ENCODE measurements at places on chromosomes 5 and 9.

GRCh38 chr9:28127101-28127500 is 553.8 kb upstream of the C9orf72 start:
- DNase-seq = no peak

DNA sequence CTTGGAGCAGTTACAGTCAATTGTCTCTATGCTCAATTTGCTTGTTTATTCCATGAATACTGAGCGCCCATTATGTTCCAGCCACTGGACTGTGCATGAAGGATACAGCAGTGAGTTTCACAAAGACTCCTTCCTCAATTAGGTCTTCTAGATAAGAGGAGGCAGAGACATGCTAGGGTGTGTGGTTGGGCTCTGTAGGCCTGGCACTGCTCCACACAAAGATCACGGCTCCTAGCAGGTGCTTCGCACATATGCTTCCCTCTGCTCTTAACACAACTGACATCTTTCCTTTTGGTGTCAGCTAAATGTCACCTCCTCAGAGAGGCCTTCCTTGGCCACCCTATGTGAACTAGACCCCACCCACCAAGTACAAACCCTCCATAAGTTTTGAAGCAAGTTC is 10.9 kb downstream of the IL12B start:
- DNase-seq = no peak

DNA sequence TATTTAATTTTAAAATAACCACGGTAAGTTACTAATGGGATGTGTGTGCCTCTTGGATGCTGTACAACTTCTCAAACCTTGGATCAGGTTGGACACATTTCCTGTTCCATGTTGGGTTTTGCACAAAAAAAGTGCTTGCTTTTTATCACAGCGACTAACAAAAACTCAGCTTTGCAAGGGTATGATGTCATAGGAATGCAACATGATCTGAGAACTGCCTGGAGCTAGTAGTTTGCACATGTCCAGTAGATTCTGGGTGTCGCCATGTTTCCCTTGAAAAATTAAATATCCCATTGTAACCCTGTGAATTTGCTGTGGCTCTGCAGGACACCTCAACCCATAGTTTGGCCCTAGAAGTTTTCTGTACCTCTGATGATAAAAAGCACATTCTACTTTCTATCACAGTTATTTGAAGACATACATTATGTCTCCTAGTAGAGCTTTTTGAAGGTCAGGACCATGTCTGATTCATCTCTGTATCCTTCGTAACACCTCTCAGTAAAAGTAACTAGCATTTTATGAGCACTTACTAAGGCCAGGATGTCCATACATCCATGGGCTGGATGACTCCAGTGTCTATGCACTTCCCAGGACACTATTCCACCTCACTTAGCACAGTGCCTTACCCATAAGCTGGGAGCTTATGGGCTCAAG is 11.5 kb upstream of the FRMPD1 start:
- no peak for DNase-seq

GRCh38 chr9:93230185-93230584 is 46.2 kb downstream of the WNK2 start:
- DNase-seq = no peak

DNA sequence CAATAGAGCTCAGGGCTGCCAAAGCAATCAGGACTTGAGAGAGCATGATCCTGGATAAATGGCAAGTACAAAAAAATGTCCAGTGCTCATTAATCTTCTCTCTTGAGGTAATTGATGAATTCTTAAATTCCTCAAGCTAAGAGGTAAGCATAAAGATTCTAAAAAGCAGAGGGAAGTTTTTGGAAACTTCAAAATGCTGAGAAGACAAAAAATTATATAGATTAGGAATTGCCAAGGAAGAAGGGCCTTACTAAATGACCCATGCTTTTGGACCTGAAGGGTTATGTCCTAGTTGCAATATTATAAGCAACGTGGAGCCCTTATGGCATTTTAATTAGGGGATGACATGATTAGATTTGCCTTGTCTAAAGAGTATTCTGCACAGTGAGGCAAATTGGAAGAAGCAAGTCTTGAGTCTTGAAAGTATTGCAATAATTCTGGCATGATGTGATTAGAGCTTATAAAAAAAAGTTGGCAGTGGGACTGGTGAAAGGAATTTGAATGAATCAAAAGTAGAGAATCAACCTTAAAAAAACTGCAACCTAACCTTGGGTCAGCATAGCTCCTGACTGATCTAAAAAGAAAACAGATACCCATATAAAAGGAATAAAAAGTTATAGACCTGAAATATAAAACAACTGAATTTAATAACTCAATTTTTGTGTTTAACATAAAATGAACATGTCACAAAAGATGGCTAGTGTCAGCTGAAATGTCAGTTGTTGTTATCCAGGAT is 323.8 kb upstream of the ARRDC3 start:
- DNase-seq = no peak

DNA sequence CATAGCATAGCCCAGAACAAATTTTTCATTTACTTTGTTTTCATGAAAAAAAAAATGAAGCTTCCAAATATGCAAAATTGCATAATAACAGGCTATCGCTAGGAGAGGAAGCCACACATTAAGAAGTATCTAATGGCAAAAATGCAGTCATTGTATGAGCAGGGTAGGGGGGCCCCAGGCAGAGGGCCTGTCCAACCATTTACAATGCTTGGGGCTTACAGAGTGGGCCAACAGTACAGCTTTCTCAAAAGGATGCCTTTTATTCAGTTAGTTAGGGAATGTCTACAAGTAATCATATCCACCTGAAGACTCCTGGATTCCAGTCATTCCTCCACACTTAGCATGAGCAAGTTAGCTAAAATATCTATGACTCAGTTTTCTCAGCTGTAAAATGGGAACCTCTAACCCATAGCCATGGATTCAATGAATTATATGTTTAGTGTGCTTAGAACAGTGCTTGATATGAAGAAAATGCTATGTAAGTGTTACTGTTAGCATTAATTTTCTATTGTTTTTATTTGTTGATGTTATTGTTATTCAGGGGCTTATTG is 117.7 kb downstream of the GAS1 start:
- no peak for DNase-seq

- no peak for DNase-seq
Measured at GRCh38 chr9:37029304-37029775, 4.7 kb downstream of the PAX5 start.

- DNase-seq = no peak
Measured at GRCh38 chr5:96492459-96493047, 59.5 kb upstream of the PCSK1 start.

- no peak for DNase-seq
Measured at GRCh38 chr5:55600497-55601203, 65.9 kb upstream of the PLPP1 start.

DNA sequence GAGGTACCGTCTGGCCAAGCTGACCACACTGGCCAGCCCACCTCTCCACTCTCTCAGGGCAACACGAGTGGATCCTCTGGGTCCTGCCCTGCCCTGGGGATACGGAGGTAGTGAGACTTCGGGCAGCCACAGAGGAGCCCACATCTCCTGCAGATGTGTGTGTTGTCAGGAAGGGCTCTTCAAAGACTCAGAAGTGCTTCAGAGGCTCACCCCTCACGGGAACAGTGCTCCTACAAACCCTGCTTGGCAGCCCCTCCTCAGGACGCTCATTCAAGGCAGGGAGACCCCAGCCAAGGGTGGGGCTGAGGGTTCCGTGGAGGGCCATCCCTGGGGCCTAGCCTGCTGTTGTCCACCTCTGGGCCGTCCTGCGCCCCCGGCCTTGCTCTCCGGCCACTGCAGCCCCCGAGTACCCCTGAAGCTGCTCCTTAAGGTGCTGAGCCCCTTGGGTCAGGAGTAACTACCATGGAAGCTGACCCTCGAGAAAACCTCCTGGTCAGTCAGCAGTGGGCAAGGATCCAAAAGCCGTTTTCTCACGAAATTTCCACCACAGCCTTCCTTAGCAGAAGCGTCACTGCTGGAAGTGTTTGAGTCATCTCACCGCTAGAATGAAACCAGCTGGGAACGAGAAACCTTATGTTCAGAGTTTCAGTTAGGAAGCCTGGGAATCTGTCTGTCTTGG is 23.2 kb upstream of the LRRC14B start:
- DNase-seq = no peak

- no peak for DNase-seq
Measured at GRCh38 chr9:69155341-69156030, 18.6 kb upstream of the TJP2 start.

DNA sequence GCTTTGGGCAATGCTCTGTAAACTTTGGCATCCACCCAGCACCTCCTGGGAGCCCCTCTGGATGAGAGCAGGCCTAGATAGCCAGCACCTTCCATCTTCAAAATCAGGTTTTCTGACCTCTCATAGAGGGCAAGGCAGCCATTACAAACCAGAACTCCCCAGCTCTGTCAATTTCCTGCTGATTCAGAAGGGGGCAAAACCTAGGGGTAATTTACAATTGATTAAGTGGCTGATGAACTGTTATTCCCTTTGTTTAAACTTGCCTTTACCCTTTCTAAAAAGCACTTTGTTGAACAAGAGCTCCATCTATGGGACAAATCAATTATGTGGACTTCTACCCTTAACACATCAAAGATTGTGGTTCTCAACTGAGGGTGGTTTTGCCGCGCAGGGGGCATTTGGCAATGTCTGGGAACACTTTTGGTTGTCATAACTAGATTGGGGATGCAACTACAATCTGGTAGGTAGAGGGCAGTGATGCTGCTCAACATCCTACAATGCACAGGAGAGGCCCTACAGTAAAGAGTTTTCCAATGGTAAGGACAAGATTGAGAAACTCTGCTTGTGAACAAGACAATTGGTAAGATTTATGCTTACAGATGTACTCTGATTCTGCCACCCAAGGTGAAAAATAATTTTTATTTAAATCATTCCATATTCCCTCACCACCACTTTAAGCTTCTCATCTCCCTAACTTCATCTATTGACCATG is 184.1 kb downstream of the MARCHF11 start:
- DNase-seq = no peak

- DNase-seq = no peak
Measured at GRCh38 chr9:108254236-108254635, 601.5 kb downstream of the ACTL7B start.

DNA sequence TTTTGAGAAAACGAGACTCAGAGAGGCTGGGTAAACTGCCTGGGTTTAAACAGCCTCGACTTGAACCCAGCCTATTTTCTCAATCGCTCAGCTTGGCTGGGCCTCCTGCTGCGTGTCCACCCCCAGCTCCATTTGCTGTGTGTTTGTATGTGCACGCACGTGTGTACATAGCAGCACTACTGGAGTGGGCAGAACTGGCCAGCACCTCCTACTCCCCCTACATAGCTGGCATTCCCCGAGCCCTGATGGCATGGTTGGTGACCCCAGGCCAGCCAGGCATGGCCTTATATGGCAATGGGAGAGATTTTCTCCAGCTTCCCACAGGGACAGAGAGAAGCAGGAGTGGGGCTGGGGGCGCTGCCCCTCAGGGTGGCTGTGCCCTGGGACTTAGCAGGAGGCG is 4.1 kb downstream of the AIF1L start:
- DNase-seq = no peak

DNA sequence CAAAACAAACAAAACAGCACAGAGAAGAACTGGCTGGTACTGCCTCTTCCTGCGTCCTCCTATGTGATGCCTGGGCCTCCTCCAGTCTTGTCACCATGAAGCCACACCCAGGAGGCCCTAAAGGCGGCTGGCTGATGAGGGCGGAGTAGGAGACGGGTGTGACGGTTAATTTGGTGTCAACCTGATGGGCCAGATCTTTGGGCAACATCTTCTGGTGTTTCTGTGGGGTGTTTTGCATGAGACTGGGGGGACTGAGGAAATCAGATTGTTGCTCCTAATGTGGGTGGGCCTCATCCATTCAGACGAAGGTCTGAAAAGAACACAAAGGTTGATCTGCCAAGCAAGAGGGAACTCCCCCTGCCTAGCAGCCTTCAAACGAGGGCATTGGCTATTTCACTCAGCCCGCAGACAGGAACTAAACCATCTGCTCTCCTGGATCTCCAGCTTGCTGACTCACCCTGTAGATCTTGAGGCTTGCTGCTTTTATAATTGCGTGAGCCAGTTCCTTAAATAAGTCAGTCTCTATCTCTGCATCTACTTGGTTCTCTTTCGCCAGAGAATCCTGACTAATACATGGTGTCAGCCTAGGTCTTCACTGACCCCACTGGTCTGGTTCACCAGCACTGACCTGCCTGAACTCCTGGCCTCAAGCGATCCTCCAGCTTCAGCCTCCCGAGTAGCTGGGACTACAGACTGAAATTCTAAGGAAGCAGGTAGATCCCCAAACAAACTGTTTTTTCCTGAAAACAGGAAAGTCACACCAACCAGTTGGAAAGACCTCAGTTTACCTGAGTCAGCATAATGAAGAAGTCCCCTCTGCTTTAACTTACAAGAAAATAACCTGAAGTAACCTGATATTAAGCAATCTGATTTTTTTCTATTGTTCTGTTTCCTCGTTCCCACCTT is 12.8 kb upstream of the ZFP62 start:
- DNase-seq = no peak

DNA sequence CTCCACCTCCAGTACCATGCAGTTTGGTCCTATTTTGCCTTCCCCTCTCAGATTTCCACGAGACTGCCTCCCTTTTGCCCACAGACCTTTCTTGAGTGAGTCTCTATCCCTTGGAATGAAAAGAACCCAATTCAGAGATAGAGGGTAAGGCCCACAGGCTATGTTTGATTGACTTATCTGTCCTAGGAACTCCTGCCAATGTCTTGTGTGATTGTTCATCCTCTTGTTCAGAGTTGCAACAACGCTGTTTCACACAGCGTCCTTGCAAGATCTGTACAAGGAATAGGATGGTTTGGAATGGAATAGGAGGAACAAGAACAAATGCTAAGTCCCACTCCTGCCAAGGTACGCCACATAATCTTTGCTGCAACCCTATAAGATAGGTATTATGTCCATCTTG is 142.2 kb upstream of the ABCA1 start:
- DNase-seq = no peak

- no peak for DNase-seq
Measured at GRCh38 chr5:132414634-132415378, 45.3 kb downstream of the SLC22A5 start.

- DNase-seq = no peak
Measured at GRCh38 chr5:43121913-43122484, 1.3 kb downstream of the ZNF131 start.

DNA sequence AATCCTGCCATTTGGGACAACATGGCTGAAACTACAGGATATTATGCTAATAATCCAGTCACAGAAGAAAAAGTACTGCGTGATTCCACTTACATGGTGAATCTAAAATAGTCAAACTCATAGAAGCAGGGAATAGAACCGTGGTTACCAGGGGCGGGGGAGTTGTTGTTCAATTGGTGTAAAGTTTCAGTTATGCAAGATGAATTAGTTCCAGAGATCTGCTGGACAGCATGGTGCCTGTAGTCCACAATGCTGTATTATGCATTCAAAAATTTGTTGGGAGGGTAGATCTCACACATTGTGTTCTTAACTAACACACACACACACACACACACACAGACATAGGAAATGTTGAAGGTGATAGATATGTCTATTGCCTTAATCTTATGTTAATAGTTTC is 480.5 kb downstream of the DMRT2 start:
- no peak for DNase-seq

DNA sequence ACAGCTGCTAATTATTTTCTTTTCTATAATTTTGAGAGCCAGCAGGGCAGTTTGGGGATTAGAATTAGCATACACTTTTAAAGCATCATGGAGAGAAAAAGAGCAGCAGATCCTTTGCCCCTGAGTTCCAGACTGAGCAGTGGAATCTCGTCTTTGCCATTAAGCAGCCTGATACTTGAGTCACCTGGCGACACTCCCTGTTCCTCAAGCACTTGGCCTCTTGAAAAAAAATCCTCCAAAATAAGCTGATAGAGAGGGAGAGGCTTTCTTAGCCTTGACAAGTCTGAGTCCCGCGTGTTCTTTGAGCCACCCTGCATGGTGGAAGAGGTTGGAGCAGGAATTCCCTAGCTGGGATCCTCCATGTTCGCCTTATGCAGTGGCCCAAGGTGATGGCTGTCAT is 398.3 kb downstream of the IRX2 start:
- DNase-seq = no peak

GRCh38 chr5:14476786-14477435 is 104.7 kb upstream of the OTULINL start:
- DNase-seq = no peak
